Activated naive CD8-positive, alpha-beta T cell treated with anti-CD3 and anti-CD28 coated beads, Interleukin-2, amount 10 ng/mL, durations not matched to agents 7 days and 5 days (primary cell): ENCODE measurements at places on chromosomes 6 and 20. TPM values are rescaled to one million over a fixed set of nuclear protein-coding genes. Genes with fewer than 3 reads are reported as not detected.

HCRTR2 gene
- not detected for total RNA-seq

NDRG3 gene
- 35.5 TPM for total RNA-seq

NFKBIL1 gene
- 15.4 TPM for total RNA-seq

SLC32A1 gene
- not detected for total RNA-seq

GID8 gene
- total RNA-seq = 42.1 TPM

PERP gene
- total RNA-seq = 3.9 TPM

FAM83D gene
- total RNA-seq = 15.4 TPM

PRRT1 gene
- 1.2 TPM for total RNA-seq

VPS16 gene
- 56.7 TPM for total RNA-seq

TMEM244 gene
- total RNA-seq = 0.83 TPM

GLP1R gene
- total RNA-seq = not detected

FNDC1 gene
- not detected for total RNA-seq

SPAG4 gene
- total RNA-seq = 3.8 TPM

MCHR2 gene
- total RNA-seq = not detected

KIFC1 gene
- 117 TPM for total RNA-seq

PRKN gene
- total RNA-seq = 1.00 TPM

NHLRC1 gene
- 0.99 TPM for total RNA-seq

CENPW gene
- total RNA-seq = 43.5 TPM

CLVS2 gene
- not detected for total RNA-seq

SLC25A27 gene
- 0.88 TPM for total RNA-seq

FAM83B gene
- not detected for total RNA-seq

PDE7B gene
- 0.42 TPM for total RNA-seq

MATN4 gene
- 0.14 TPM for total RNA-seq

OPRM1 gene
- total RNA-seq = not detected

STMN3 gene
- 42.1 TPM for total RNA-seq

RAD21L1 gene
- total RNA-seq = not detected

SUN5 gene
- total RNA-seq = not detected

LY6G6C gene
- total RNA-seq = not detected

LY6G5C gene
- 3.5 TPM for total RNA-seq

TAP2 gene
- 209 TPM for total RNA-seq

OR2J2 gene
- total RNA-seq = not detected

MYLK2 gene
- total RNA-seq = 0.31 TPM
